ENCODE measurements at places on chromosomes 16 and 17.

DNA sequence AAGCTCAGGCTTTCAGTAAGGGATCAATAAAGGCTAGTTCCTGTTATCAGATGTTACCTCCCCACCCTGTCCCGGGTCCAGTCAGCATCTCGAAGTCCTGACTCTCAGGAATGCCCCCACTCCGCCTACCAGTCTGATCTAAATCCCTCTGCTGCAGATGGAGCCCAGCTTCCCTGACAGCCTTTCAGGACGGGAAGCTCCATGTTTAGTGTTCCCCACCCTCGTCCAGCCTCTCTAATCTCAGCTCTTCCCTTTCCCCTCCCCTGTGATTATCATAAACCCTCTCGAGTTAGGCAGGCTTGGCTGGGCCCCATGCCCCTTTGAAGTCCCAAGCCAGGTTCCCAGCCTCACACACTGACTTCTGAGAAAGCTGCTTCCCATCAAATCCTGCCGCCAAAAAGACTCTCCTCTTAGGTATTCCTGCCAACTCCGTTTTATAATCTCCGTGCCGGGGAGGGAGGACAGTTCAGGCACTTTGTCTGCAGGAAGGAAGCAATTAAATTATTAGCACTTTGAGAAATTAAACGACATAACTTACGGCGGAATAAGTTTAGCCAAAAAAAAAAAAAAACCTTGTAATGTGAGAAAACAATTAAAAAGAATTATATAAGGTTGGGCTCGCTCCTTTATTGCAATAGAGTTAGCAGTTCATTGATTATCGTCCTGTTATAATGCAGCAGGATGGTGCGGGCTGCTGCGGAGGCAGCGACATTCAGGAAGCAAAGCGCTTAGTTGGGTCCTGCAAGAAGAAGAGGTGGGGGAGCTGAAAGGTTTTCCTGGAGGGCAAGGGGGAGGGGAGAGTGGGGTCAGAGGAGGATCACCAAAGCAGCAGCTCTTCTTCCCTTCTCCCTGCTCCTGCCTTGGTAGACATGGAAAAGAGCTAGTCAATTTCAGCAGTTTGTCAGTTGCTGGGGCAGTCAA lies 16.8 kb upstream of the ETV4 start:
- no peak for DNase-seq

DNA sequence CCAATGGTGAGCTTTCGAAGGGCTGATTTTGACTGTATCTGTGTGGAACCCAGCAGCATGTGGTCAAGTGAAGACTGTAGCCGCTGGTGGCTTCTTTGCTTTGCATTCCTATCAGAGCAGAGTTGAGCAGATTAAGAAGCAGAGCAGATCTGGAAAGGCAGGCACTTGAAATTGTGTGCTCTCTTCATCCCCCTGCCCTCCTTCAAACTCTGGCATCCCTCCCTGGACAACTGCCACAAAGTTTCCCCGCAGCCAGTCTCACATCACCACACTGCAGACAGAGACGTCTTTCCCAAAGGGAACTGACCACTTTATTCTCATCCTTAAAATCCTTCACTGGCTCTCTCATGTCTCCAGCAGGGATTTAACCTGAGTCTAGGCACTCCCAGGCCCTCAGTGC lies 237.1 kb upstream of the DYNLRB2 start:
- DNase-seq, result no peak

- DNase-seq, result no peak
Observed at GRCh38 chr16:58465817-58466216, 34.1 kb upstream of the NDRG4 start.

DNA sequence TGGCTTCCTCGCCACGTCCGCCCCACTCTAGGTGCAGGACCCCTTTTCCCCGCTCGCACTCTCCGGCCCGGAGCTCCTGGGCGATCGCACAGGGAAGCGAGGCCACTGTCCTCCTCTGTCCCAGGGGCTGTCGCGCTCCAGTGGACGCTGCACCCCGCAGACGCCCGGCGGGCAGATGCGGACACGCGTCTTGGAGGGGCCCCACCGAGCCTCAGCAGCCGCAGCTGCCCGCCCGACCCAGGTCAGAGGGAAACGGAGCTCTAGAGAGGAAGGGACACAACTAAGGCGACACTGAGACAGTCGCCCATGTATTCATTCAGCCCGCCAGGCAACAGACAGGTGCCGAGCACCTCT lies 726 bp upstream of the SLC13A5 start:
- no peak for DNase-seq

DNA sequence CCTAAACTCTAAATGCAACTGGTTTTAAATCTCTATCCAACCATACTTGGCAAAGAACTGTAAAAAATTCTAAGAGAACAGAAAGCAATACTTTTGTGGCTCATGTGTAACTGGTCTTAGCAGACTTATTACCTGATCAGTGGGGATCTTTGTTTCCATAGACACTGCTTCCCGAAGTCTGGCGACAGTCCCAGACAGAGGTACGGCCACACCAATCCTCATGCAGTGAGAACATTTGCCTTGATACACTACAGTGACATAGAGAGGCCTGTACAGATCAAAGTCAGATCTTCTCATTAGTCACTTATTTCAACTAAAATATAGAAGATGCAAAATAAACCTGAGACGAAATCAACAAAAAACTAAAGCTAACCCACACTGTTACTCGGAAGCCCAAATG lies 43.9 kb downstream of the USP31 start:
- no peak for DNase-seq

DNA sequence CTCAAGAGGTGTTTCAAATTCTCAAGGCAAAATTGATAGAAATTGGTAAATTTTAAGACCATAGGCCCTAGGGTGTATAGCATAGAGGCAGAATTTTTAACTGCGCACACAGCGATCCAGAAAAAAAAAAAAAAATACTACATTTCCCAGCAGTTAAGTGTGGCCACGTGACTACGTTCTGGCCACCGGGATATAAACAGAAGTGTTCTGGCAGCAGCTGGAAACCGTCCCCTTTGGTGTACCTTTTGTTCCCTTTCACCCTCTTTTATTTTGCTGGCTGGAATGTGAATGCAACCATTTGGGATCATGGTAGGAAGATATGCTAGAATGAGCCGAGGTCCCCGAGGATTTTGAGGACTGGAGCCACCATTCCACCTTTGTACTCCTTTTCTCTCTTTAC lies 52.7 kb upstream of the AKAP1 start:
- DNase-seq, result no peak

DNA sequence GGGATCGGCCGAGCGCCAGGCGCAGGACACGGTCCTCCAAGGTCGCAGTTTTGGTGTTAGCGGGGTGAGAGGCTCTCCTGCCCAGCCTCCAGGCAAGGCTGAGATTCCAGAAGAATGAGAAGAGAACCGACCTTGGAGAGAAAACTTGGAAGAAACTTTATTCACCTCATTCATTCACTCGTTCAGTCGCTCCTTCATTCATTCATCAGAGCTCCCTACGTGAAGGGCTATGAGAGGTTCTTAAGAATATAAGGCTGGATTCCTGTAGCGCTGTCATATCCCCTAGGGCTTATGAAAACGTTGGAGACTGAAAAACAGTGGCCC lies 991 bp upstream of the MYH10 start:
- no peak for DNase-seq

DNA sequence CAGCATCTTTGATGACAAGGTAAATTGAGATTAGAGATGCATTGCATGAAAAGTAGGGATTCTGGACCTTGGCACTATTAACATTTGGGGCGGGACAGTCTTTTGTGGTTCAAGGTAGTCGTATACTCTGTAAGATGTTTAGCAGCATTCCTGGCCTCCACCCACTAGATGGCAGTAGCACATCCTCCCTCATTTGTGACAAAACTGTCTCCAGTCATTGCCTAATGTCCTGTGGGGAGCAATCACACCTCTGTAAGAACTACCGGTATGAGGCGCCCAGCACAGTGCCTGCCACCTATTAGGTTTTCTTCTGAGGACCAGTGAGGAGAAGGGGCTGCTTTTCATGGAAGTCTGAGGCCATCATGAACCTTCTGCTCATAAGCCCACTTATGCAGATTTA lies 180.8 kb downstream of the RBFOX1 start:
- no peak for DNase-seq

- no peak for DNase-seq
Observed at GRCh38 chr17:41957031-41957868, 9.3 kb upstream of the CNP start.

GRCh38 chr17:34601416-34601815 lies 22.0 kb downstream of the TMEM132E start:
- DNase-seq, result no peak

GRCh38 chr17:19268611-19269010 lies 31.4 kb downstream of the EPN2 start:
- no peak for DNase-seq
